ENCODE measurements at places on chromosomes 1 and 21.

DNA sequence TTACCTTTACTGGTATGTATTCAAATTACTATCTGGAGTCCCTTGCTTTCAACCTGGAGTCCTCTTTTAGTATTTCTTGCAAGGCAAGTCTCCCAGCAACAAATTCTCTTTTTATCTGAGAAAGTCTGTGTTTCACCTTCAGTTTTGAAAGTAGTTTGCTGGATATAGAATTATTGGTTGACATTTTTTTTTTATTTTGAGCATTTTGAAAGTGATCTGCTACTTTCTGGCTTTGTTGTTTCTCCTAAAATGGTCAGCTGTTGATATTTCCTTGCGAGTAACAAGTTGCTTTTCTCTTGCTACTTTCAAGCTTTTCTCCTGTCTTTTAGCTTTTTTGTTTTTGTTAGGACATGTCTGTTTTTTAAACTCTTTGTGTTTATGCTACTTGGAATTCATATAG lies 126.1 kb downstream of the TRIM33 start:
- DNase-seq, result no peak

DNA sequence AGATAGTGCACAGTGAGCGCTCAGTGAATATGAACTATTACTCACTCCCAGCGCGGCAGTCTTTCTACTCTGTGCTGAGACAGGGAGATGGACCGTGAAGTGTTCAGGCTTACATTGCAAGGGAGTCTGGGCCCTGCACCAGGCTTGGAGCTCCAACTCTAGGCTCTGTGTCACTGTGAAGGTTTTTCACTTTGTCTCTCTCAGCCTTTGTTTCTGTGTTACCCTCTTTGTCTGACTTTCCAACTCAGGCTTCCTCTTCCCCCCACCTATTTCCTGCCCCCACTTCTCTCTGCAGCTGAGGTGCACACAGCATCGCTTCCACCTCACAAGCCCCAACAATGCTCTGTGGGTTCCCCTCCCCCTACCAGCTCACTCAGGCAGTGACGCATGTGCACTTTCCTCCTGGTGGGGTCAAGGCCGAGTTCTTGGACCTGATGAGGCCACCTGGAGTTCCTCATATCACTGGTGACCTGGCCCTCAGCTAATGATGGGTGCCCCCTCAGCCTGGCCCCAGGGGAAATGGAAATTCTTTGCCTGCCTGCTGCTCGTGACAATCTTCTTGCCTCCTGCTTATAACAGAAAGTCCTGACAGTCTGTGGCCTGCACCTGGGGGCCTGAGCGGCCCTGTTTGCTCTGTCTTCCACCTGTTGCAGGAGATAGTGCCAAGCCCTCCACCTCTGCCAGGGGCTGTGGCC lies 1.1 kb upstream of the LCK start:
- DNase-seq, result peak; percentile 88

- no peak for DNase-seq
Observed at GRCh38 chr1:60560701-60561100, 487.1 kb upstream of the C1orf87 start.

DNA sequence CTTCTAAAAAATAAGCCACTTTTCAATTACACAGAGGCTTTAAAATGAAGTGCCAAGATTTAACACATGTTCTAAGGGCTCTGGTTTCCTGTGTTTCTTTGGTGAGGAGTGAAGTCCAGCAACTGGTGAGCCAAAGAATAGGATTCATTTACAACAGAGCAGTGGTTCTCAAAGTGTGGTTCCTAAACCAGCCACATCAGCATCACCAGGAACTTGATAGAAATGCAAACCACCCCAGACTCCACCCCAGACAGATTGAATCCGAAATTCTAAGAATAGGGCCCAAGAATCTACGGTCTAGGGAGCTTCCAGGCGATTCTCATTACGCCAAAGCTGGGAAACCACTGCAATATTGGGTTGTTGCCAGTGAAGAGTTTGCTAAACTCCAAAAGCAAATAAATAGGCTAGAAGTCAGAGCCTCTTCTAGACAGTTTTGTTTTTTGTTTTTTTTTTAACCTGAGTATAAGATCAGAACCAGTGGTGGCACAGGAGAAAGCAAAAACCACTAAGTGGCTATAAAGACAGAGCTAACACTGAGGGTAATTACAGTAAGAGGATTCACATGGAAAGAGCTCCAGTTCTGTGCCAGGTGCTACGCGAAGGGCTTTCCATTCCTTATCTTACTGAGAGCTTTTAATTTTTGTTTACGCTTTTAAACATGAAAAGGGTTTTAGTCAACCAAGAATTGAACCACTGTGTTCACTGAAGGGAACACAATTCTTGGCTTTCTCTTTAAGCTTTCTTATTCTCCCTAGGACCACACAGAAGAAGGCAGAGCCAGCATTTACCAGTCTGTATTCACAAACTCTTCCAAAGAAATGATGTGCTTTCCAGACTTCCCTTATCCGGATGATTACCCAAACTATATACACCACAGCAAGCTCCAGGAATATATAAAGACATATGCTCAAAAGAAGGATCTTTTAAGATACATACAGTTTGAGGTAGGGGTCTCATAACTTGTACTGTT lies 42.4 kb upstream of the FMO2 start:
- no peak for DNase-seq

- peak; percentile 47 for DNase-seq
Observed at GRCh38 chr1:107776900-107777663, 187.9 kb downstream of the VAV3 start.

- no peak for DNase-seq
Observed at GRCh38 chr1:76105372-76105771, 30.8 kb downstream of the ST6GALNAC3 start.

GRCh38 chr1:151939141-151939540 lies 29.8 kb upstream of the THEM4 start:
- DNase-seq, result no peak

DNA sequence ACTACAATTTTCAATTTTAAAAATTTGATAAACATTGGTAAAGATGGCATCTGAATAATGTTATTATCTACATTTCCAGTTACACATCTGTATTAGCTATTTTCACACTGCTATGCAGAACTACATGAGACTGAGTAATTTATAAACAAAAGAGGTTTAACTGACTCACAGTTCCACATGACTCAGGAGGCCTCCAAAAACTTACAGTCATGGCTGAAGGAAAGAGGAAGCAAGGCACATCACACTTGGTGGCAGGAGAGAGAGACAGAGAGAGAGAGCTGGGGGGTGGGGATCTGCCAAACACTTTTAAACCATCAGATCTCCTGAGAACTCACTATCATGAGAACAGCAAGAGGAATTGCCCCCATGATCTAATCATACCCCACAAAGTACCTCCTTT lies 850.0 kb downstream of the LTN1 start:
- DNase-seq, result no peak

DNA sequence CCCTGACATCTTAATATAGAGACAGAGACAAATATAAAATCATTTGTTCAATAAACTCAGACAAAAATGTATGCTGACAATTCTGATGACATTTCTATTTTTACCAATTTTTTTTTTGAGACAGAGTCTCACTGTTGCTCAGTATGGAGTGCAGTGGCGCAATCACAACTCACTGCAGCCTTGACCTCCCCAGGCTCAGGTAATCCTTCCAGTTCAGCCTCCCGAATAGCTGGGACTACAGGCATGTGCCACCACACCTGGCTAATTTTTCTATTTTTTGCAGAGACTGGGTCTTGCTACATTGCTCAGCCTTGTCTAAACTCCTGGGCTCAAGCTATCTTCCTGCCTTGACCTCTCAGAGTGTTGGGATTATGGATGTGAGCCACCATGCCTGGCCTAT lies 13.6 kb upstream of the SIKE1 start:
- DNase-seq, result no peak

GRCh38 chr1:212021563-212021962 lies 13.8 kb downstream of the INTS7 start:
- DNase-seq, result no peak

DNA sequence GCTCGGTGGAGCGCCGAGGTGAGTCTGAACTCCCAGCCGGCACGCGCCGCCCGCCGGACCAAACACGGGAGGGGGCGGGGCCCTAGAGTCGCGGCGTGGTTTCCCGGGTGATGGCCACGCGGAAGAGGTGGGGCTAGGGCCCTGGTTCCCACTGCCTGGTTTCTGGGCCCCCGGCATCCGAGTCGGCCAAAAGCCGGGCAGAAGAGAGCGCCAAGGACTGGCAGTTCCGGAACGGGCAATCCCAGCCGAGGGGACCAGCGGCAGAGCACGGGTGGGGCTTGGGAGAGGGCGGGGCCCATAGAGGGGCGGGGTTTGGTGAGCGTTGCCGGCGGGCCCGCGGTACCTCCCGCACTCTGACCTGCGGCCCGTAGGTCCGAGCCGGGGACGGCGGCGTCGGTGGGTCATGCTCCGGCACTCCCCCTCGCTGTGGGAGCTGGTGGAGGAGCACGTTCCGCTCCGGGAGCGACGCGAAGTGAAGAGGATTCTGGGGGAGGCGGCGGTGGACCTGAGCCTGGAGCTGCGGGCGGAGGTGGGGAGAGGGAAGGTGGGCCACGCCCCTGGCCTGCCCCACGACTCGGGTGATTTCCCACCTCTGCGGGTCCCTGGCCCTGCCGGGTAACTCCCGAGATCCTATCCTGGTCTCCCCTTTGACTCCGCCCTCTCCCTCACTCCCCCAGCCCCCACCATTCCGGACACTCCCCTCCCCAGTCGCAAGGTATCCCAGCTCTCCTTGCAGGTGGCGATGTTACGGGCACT lies at the start of gene CCDC24:
Gene CCDC24, plus strand, starts transcription at position 124 of the 756 bp plus-strand sequence. Its CDS starts 280 bp downstream, at position 404.
- DNase-seq, result peak; percentile 93

- DNase-seq, result no peak
Observed at GRCh38 chr1:39692152-39693074, 1.2 kb upstream of the HPCAL4 start.

DNA sequence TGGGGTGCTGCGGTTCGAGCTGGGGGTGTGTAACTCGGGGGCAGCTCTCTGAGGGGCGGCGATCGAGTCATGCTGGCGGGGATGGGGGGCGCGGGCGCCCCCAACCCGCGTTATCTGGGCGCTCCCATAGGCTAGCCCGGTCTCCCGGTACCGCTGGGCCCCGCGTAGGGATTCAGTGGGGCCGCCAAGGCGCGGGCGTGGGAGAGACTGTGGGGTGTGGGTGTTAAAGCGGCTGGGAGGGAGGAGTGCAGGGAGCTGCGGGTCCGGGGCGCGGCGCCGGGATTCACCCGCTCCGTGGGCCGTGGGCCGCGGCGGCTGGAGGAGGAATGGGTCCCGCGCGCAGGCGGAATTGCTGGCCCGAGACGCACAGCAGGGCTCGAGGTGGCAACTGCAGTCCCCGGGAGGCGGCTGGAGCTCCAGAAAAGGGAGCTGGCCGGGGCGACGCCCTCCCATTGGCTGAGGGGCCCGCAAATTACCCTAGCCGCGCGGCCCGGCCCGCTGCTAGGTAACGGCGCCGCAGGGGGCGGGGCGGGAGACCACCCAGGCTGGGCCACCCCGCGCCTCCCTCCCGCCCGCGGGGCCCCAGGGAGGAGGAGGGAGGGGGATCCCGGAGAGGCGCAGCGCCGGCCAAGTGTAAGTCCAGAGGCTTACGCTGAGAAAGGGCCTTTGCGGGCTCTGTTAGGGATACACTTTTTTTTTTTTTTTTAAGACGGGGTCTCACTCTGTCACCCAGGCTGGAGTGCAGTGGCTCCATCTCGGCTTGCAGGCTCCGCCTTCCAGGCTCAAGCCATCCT lies at the start of gene PTCH2:
Gene PTCH2, minus strand, starts transcription at position 392 of the 794 bp plus-strand sequence. Its CDS starts 321 bp downstream, at position 71.
- DNase-seq, result peak; percentile 79

- no peak for DNase-seq
Observed at GRCh38 chr1:31768939-31769704, 5.0 kb upstream of the ADGRB2 start.

GRCh38 chr21:42234464-42235241 lies 15.7 kb downstream of the ABCG1 start:
- DNase-seq, result peak; percentile 82

DNA sequence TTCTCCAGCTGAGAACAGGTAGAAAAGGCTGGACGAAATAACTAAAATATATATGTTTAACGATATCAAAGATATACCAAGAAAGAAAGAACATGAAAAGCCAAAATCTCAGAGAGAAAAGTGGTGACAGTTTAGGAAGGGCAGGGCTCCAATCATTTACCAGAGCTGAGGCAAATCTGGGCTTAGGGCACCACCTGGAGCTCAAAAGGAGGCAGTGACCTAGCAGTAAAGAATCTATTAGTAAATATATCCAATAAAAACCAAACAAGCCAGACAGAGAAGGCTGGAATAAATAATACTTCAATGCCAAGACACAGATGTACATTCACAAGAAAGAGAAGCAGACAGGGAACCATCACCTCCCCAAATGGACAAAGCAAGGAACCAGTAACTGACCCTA lies 43.5 kb downstream of the CHIA start:
- peak; percentile 67 for DNase-seq

- no peak for DNase-seq
Observed at GRCh38 chr1:214970016-214970415, 112.5 kb upstream of the KCNK2 start.

GRCh38 chr1:31155216-31155806 lies 84.4 kb downstream of the NKAIN1 start:
- DNase-seq, result peak; percentile 83

DNA sequence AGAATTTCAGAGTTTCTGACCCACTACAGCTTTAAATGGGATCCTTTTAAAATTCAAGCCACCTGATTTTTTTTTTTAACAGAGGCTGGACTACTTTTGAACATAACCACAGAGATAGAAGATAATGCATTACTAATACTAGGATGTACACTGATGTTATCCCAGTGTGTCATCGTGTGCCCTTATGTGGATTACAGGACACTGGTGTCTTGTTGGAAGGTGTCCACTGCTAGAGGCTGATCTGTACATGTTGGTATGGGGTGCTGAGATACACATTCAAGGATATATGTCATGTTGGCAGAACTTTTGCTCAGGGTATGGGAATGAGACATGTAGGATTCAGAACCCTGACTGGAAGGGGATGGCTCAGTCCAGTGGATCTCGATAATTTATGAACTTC lies 56.3 kb downstream of the INAVA start:
- DNase-seq, result no peak

GRCh38 chr1:172727956-172728603 lies 69.2 kb downstream of the FASLG start:
- peak; percentile 33 for DNase-seq

DNA sequence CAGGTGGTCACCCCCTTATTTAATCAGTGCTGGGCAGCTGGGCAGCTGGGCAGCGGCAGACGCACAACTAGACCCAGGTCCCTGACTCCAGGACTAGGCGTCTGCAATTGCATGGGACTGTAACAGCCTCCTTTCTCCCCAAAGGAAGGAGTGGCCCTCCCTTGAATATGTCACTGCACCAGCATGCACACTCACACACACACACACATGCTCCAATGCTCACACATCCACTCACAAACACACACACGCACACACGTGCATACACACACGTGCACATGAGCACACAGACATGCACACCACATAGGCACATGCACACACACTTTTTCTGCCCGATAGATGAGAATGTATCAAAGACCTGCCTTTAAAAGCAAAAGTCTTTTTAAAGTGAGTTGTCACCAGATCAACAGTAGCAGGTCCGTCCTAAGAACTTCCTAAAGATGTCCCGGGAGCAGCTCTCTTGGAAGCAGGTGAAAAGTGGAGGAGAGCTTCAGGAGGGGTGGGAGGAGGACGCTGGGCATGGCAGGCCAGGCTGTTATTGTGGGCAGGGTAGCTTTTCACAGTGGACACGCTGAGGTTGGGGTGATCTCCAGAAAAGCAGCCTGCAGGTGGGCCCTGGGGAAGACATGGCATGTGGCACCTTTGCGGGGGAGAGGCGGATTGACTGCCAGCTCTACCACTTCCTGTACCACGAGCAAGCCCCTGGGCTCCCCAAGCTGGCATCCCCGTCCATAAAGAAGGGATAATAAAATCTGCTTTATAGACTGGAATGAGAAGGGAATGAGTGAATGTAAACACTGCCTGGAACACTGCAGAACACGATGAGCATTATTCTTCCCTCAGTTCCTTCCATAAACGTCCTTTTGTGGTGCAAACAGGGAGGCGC lies 1.7 kb downstream of the PDE9A start:
- DNase-seq, result no peak

Data from GM13976 (cell line).